ENCODE measurements at places on chromosomes 12 and 14.

DNA sequence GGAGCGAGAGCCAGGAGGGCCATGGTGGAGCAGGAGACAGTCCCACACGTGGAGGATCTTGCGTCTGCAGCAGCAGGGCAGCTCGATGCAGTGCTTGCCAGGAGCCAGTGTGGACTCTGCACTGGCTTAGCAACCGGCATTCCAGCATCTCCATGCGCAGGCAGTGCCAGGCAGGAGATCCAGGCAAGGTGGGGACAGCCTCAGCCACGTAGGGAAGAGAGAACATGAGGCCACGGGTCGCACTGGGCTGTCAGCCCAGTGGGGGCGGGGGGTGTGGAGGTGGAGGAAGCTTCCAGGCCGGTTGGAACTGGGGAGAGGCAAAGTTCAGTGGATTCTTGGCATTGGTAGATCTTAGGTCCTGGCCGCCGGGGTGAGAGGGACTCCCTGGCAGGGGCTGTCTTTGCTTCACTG, 121.0 kb upstream of the EVL start:
- no peaks in the 10 kb centered on the region for H3K27me3 ChIP-seq
- no peak overlapping the region for H3K27ac ChIP-seq
- DNase-seq, result no peak
- peaks cover 40% of the 10 kb centered on the region for H3K36me3 ChIP-seq

- H3K4me3 ChIP-seq, result no peak overlapping the region
- no peak overlapping the region for H3K27ac ChIP-seq
- H3K4me1 ChIP-seq, result no peaks in the 10 kb centered on the region
- DNase-seq, result no peak
- no peaks in the 10 kb centered on the region for H3K27me3 ChIP-seq
These were observed 296.6 kb upstream of the PRICKLE1 start for GRCh38 chr12:42886160-42886559.

GRCh38 chr14:84610086-84610485, 919.9 kb upstream of the FLRT2 start:
- H3K27me3 ChIP-seq, result no peaks in the 10 kb centered on the region
- no peak overlapping the region for H3K4me3 ChIP-seq
- H3K4me1 ChIP-seq, result no peaks in the 10 kb centered on the region
- no peak for DNase-seq
- H3K27ac ChIP-seq, result no peak overlapping the region

DNA sequence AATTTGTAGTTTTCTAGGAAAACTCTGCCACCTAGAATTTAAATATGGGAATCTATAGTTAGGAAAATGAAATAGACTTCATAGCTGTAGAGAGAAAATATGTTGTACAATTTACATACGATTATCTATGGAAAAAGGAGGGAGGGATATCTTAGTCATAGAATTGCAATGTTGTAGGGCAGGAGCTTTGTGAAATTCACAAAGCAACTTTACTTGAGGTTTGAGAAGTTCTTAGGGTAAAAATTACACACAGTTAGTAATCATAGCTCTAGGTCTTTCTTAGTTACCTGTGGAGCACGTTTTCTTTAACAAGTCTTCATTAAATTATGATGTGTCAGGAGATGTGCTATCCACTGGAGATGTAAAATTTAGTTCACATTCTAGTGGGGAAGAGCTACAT, 61.4 kb upstream of the DBX2 start:
- no peak overlapping the region for H3K4me3 ChIP-seq
- H3K36me3 ChIP-seq, result no peaks in the 10 kb centered on the region
- H3K27ac ChIP-seq, result no peak overlapping the region
- H3K27me3 ChIP-seq, result no peaks in the 10 kb centered on the region
- no peaks in the 10 kb centered on the region for H3K4me1 ChIP-seq

GRCh38 chr14:72920008-72920407, 6.3 kb upstream of the DCAF4 start:
- peaks cover 3% of the 10 kb centered on the region for H3K4me1 ChIP-seq
- H3K27ac ChIP-seq, result no peak overlapping the region
- H3K27me3 ChIP-seq, result peaks cover 5% of the 10 kb centered on the region

- peaks cover 4% of the 10 kb centered on the region for H3K4me1 ChIP-seq
- no peaks in the 10 kb centered on the region for H3K27me3 ChIP-seq
- no peak overlapping the region for H3K27ac ChIP-seq
- DNase-seq, result no peak
- H3K36me3 ChIP-seq, result no peaks in the 10 kb centered on the region
- H3K4me3 ChIP-seq, result no peak overlapping the region
These were observed 13.4 kb upstream of the PGF start for GRCh38 chr14:74968811-74969210.

- H3K4me1 ChIP-seq, result no peaks in the 10 kb centered on the region
- DNase-seq, result no peak
- H3K27me3 ChIP-seq, result no peaks in the 10 kb centered on the region
These were observed 400.5 kb downstream of the ADAMTS20 start for GRCh38 chr12:43151441-43151981.

GRCh38 chr14:88179716-88180115, 143.4 kb downstream of the KCNK10 start:
- no peaks in the 10 kb centered on the region for H3K36me3 ChIP-seq
- no peak overlapping the region for H3K27ac ChIP-seq
- no peak overlapping the region for H3K4me3 ChIP-seq
- H3K4me1 ChIP-seq, result no peaks in the 10 kb centered on the region
- DNase-seq, result no peak

Data from spinal cord (tissue), 10 donors.